ENCODE measurements at places on chromosomes 7 and 10. TPM values are rescaled to one million over a fixed set of nuclear protein-coding genes. Genes with fewer than 3 reads are reported as not detected.

PLAC9 gene
- not detected for total RNA-seq

RARRES2 gene
- total RNA-seq, result not detected

CRHR2 gene
- total RNA-seq, result not detected

SEMA3E gene
- not detected for total RNA-seq

ETV1 gene
- not detected for total RNA-seq

CUBN gene
- total RNA-seq, result 0.30 TPM

C10orf120 gene
- total RNA-seq, result not detected

SPDYE1 gene
- total RNA-seq, result not detected

- no peak for DNase-seq
- no peak overlapping the region for H3K27ac ChIP-seq
- peaks cover 32% of the 10 kb centered on the region for H3K27me3 ChIP-seq
Measured at GRCh38 chr7:94401428-94401814, 6.7 kb downstream of the COL1A2 start.

DNA sequence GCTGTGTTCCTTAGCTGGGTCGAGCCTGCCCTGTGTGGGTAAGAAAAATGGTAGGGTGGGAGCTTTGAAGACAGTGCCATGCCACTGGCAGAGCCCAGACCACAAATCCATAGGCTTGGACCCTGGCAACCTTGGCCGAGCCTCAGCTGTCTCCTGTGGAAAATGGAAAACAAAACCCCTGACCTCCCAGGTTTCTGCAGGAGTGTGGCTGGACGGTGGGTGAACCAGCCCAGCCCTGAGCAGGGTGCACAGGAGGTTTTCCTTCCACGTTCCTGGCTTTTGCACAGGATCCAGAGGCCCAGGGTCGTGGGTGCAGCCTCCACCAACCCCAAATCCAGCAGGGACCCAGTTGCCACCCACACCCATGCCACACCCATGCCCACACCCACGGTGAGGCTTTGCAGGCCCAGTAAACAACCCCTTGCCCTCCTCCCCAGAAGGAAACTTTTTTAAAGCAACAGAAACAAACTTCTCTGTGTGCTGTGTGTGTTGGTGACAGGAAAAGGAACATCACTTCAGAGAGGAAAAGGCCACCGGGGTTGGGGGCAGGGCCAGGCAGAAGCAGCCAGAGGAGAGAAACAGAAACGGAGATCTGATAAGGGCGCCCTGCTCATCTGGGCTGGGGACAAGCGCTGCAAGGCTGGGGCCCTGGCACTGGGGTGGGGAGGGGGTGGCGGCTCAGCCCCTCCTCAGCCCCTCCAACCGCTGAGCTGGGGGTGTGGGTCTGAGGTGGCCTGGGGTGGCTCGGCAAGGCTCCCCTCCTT lies 20.7 kb upstream of the ZMIZ1 start:
- H3K36me3 ChIP-seq, result no peaks in the 10 kb centered on the region
- H3K27ac ChIP-seq, result peak overlapping the region; percentile 87
- peak; percentile 62 for DNase-seq
- peak overlapping the region; percentile 43 for H3K4me3 ChIP-seq
- H3K4me1 ChIP-seq, result peaks cover 36% of the 10 kb centered on the region

- DNase-seq, result no peak
- peak overlapping the region; percentile 24 for H3K27ac ChIP-seq
- peaks cover 36% of the 10 kb centered on the region for H3K4me1 ChIP-seq
- no peaks in the 10 kb centered on the region for H3K27me3 ChIP-seq
- no peak overlapping the region for H3K4me3 ChIP-seq
Measured at GRCh38 chr10:110137142-110137545, 70.3 kb upstream of the MXI1 start.

GRCh38 chr10:126640401-126640800 lies 30.1 kb downstream of the C10orf90 start:
- H3K4me1 ChIP-seq, result no peaks in the 10 kb centered on the region
- no peaks in the 10 kb centered on the region for H3K36me3 ChIP-seq
- no peaks in the 10 kb centered on the region for H3K27me3 ChIP-seq

DNA sequence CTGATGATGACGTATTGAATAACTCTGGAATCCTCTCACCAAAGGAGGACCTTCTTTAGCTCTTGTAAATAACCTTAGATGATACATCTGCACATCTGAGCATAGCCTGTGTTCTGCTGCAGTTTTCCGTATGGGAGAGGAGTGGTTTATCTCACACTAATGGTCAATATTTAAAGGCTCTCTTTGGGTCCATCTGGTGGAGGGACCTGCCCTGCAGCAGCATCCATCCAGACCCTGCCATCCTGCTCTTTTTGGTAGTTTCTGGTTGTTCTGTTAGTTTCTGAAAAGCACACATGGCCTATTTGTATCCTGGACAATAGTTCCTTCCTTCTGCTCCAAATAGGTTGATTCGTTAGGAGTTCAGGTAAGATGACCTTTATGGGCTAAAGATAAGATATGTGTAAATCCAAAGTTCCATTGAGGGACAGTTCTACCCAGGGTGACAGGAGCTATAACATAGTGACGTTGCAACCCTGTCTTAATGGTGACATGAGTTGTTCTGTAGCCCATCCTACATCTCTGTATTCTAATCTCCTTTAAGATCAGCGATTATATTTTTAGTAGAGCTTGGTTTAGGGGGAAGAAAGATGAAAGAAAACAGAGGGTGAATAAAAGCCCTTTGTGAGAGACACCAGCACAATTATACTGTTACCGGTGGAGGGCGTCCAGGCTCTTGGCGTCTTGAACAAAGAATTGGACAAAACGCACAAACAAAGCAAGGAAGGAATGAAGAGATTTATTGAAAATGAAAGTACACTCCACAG lies 60.0 kb upstream of the KLF14 start:
- DNase-seq, result no peak
- peaks cover 15% of the 10 kb centered on the region for H3K27me3 ChIP-seq
- no peaks in the 10 kb centered on the region for H3K36me3 ChIP-seq
- H3K4me3 ChIP-seq, result no peak overlapping the region
- H3K4me1 ChIP-seq, result no peaks in the 10 kb centered on the region

DNA sequence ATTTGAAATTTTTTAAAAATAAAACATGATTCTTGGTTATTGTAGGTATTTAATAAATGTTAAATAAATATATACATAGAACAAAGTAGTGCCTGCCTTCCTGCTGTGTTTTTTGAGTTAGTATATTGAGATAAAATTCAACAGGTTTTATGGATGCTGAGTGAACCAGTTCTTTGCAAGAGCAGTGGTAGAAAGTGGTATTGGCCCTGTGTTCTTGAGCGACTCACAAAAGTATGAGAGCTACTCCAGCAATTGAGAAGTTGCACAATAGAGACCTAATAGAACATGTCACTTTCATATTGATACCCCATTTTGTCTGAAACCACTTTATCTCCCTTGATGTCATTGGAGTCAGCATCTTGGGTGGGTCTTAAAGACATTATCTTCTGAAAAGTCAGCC lies 32.6 kb upstream of the GJD4 start:
- H3K36me3 ChIP-seq, result peaks cover 31% of the 10 kb centered on the region
- no peak overlapping the region for H3K27ac ChIP-seq
- no peaks in the 10 kb centered on the region for H3K4me1 ChIP-seq
- H3K4me3 ChIP-seq, result no peak overlapping the region
- DNase-seq, result no peak

GRCh38 chr10:86313621-86314041 lies 53.0 kb downstream of the GRID1 start:
- no peak overlapping the region for H3K4me3 ChIP-seq
- H3K27me3 ChIP-seq, result peaks cover 3% of the 10 kb centered on the region
- no peaks in the 10 kb centered on the region for H3K36me3 ChIP-seq
- H3K27ac ChIP-seq, result no peak overlapping the region

GRCh38 chr10:94150541-94151184 lies 156.9 kb downstream of the PLCE1 start:
- no peaks in the 10 kb centered on the region for H3K36me3 ChIP-seq
- peaks cover 7% of the 10 kb centered on the region for H3K27me3 ChIP-seq
- H3K27ac ChIP-seq, result no peak overlapping the region
- no peak overlapping the region for H3K4me3 ChIP-seq
- H3K4me1 ChIP-seq, result no peaks in the 10 kb centered on the region

DNA sequence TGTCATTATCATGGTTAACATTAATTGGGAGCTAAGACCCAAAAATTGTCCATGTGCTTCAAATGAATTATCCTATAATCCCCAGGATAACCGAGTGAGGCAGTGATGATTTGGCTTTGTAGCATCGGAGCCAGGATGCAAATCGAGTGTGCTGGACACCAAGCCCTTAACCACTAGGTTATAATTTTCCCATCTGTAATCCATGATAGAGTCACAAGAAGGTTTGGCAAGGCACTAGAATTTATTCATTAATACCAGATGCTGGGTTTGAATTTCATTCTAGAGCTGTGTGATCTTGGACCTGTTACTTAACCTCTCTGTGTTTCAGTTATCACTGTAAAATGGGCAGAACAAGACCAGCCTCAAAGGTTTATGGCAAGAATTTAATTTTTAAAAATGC lies 21.0 kb upstream of the ITGB1 start:
- H3K4me1 ChIP-seq, result peaks cover 22% of the 10 kb centered on the region
- DNase-seq, result no peak
- peaks cover 3% of the 10 kb centered on the region for H3K27me3 ChIP-seq

DNA sequence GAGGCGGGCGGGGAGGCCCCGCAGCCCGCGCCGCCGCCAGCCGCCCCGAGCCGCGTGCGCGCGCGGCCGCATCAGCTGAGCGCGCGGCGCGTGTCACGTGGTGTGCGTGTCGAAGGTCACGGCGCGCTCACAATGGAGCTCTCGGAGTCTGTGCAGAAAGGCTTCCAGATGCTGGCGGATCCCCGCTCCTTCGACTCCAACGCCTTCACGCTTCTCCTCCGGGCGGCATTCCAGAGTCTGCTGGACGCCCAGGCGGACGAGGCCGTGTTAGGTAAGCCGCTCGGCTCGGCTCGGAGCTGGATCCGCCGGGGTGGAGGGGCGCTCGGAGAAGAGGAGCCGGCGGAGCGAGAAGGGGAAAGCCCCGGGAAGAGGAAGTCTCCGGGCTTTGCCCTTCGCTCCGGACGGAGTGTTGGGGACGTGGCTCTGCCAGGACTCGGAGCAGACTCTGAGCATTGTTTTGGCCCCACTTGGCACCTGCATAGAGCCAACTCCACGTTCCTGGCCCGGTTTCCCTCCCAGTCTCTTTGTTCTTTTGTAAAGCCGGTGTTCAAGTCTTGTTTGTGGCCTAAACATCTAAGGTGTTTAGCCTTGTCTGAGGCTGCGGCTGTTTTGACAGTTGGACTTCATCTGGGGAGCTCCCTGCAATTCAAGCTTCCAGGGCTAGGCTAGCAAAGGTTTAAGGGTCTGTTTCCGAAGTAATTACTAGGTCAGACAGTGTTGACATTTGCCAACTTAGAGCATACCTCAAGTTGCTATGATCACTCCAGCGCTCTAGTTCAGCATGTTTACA lies at the start of gene COMMD3:
Gene COMMD3 (plus strand): TSS at position 103 of the 790 bp plus-strand sequence. CDS start 30 bp downstream, at position 133.
- peaks cover 47% of the 10 kb centered on the region for H3K27me3 ChIP-seq
- DNase-seq, result peak; percentile 80
- peaks cover 6% of the 10 kb centered on the region for H3K36me3 ChIP-seq
- peak within 1 kb of the TSS; percentile 87 for H3K27ac ChIP-seq
- H3K4me1 ChIP-seq, result peaks cover 30% of the 10 kb centered on the region
- peak within 1 kb of the TSS; percentile 91 for H3K4me3 ChIP-seq

DNA sequence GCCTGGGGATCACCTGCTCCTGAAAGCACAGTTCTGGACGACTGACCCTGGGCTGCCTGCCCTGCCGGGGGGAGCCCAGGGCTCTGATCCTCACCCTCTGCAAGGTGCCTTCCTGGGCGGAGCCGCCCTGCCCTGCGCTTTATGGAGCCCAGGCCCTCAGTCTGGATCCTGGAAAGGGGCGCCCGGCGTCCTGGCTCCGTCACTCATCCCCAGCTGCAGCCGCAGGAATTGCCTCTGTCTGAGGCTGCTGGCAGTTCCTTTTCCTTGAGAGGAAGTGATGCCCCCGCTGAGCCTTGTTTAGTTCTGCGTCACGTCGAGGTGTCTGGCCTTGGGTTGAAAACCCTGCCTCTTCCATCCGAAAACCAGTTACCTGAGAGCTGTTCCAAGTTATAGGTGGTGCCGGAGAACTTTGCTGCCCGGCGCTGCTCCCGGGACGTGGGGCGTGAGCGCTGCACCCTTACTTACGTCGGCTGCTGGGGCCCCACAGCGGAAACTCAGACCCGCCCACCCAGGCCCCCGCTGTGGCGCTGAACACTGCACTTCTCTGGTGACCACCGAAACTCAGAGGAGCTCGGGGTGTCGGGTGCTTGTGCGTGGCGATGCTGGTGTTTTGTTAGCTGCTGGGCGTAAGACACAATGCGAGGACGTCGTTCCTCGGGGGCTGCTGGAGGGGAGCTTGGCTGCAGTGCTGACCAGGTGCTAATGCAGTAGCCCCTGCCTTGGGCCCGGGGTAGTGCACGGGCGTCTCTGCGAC lies 5.4 kb downstream of the MAFK start:
- no peak for DNase-seq
- H3K27ac ChIP-seq, result no peak overlapping the region
- H3K36me3 ChIP-seq, result peaks cover 8% of the 10 kb centered on the region
- H3K4me3 ChIP-seq, result no peak overlapping the region
- no peaks in the 10 kb centered on the region for H3K27me3 ChIP-seq

- H3K27ac ChIP-seq, result no peak overlapping the region
- H3K4me3 ChIP-seq, result no peak overlapping the region
- no peaks in the 10 kb centered on the region for H3K4me1 ChIP-seq
- DNase-seq, result peak; percentile 41
- H3K27me3 ChIP-seq, result no peaks in the 10 kb centered on the region
Measured at GRCh38 chr10:103564776-103565520, 71.4 kb downstream of the NEURL1 start.

DNA sequence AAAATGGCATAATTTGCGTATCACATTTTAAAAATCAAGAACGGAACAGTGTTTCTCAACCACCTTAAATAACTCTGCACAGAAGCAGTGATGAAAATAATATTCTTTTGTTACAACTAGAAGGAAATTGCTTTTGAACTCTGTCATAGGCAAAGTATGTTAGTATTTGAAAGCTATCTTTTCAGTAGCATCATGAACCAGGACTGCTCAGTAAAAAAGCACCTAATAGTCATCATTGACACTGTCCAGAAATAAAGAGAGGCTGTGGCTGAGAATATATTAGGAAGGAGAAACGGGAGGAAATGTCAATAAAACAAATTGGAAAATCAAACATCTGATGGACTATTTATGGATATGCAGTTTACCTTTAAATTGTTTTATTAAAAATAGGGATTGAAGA lies 237.2 kb upstream of the AKR1E2 start:
- no peaks in the 10 kb centered on the region for H3K4me1 ChIP-seq
- no peak overlapping the region for H3K27ac ChIP-seq
- H3K4me3 ChIP-seq, result no peak overlapping the region
- no peaks in the 10 kb centered on the region for H3K27me3 ChIP-seq

- no peaks in the 10 kb centered on the region for H3K36me3 ChIP-seq
- no peak for DNase-seq
- H3K27me3 ChIP-seq, result no peaks in the 10 kb centered on the region
- no peak overlapping the region for H3K27ac ChIP-seq
- H3K4me1 ChIP-seq, result no peaks in the 10 kb centered on the region
- no peak overlapping the region for H3K4me3 ChIP-seq
Measured at GRCh38 chr10:36254199-36254598, 612.1 kb upstream of the FZD8 start.

DNA sequence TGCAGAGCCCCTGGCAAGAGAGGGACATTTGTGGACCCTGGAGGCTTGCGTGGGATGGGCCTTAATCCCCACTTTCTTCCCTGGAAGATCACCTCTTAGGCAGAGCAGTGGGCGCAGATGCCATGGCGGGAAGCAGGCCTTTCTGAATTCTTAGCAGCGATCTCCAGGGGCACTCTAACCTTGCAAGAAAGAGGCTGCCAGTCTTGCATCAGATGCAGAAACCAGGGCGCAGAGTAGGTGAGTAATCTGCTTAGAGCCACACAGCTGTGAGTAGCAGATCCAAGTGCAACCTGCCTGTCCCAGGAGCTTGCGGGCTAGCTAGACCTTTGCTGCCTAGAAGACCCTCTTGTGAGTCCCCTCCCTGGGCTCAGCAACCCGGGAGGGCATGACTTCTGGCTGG lies 40.0 kb downstream of the KCTD7 start:
- no peaks in the 10 kb centered on the region for H3K27me3 ChIP-seq
- no peak for DNase-seq
- peaks cover 2% of the 10 kb centered on the region for H3K36me3 ChIP-seq
- no peak overlapping the region for H3K4me3 ChIP-seq
